ENCODE measurements at places on chromosomes 11 and 22.

- ATAC-seq = no peak
These were observed 11.0 kb downstream of the BCO2 start for GRCh38 chr11:112186304-112186703.

DNA sequence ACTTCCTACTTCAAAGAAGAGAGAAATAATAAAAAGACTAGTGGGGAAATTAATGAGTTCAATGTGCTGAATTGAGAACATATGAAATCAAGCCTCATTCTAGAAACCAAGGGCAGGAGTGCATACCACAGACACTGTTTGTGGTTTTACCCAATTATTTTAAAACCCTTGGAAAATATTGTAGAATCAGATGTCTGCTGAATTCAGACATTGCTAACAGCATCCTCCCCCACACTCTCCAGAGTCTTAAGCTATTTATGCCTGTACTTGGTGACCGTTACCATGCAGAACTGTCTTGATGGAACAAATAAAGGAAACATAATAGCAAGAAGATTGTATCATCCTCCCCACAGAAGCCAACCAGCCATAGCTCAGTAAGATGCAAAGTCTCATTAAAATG, 850.1 kb downstream of the NTM start:
- ATAC-seq = no peak

DNA sequence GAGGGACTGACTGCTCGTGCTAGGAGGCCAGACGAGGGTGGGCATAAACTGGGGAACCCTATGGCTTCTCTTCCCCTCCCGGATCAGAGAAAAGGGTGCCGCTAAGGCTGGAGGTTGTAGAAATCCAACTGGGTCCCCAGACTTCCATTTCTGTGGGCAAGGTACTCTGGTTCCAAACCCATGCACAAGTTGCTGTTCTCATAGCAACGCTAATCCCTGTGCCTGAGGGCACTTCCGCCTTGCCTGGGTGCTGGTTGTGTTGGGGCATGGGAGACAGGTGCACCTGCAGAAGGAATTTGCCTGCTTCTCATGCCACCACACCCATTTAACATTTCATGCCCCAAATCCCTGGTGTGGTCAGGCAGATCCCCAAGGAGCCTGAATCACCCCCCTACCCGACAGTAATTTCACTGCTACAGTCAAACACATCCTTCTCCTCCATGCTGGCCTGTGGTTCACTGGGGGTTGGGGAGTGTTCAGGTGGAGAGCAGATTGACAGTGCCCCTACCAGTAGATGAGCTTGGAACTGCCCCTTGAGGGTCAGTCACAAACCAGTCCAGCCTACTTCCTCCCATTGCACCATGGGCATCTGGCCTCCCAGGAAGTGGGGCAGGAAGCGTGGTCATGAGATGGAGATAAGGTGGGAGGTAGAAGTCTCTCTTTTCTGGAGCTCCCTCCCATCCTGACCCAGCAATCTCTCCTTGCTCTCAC, 1.2 kb downstream of the C2CD2L start:
- no peak for ATAC-seq

DNA sequence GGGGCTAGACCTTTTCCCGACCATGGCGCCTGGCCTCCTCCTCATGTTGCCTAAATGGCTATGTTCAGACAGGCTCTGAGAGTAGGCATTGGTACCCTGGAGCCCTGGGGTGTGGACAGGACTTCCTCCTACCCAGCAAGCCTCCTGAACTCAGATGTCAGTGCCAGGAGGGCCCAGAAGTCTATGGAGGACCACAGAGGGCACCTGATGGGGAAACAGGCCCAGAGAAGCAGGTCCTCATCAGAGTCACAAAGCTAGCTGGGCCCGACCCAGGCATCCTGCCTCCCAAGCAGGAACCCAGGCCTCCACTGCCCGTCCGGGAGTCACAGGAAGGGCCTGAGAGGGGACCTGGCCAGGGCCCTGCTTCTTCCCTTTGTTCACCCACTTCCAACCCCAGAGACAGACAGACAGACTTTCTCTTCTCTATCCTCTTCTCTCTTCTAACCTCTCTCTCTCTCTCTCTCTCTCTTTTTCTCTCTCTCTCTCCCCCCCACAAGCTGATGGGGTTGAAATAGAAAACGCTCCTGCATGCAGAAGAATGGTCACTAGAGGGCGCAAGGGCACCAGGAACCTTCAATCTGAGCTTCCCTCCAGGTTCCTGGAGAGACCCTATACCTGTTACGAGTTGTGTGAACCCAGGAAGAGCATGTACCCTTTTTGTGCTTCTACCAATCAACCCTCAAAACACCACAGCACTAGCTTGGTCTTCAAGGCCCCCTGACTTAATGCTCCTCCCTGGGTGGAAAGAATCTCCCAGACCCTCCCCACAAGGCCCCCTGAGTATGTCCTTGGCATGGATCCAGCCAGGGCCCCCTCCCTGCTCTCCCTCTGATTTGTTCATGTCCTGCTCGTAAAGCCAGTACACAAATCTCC, 27.1 kb downstream of the ARAP1 start:
- peak; percentile 31 for ATAC-seq

DNA sequence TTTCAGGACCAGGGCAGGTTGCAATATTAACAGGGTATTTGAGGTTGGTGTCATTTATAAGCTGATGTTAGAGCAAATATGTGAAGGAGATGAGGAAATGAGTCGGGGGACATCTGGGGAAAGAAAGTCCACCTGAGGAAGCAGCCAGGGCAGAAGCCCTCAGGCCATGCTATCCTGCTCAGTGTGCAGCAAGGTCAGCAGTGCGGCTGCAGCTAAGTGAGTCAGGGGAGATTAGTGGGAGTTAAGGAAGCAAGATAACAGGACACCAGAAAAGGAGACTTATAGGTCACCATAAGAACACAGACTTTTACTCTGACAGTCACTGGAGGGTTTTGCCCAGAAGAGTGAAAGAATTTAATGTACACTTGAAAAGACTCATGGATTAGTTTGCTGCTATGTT, 468.9 kb downstream of the NTM start:
- ATAC-seq = no peak

GRCh38 chr11:34585735-34586487, 35.0 kb upstream of the EHF start:
- ATAC-seq = peak; percentile 51

- ATAC-seq = no peak
These were observed 104.8 kb downstream of the MICAL2 start for GRCh38 chr11:12215181-12215593.

GRCh38 chr11:35121326-35121865, 17.6 kb upstream of the CD44 start:
- ATAC-seq = peak; percentile 19

DNA sequence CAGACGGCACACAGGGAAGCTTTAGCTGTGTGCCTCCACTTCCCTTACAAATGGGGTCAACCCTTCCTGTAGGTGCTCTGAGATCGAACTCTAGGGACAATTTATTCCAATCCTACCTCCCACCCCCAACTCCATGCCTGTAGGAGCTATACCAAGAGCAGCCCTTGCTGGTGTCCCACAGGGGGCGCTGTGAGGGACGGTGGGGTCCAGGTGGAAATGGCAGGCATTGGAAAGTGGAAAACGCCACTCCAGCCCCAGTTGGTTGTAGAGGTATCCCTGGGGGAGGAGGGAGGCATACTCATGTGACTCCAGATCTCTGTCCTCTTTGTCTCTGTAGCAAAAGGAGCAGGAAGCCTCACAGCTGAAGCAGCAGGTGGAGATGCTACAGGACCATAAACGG, 161.3 kb downstream of the MYO18B start:
- ATAC-seq = no peak

- no peak for ATAC-seq
These were observed 69.6 kb downstream of the PPP2R1B start for GRCh38 chr11:111696556-111696955.

GRCh38 chr11:19872512-19873145, 160.0 kb downstream of the NAV2 start:
- ATAC-seq = no peak

- ATAC-seq = no peak
These were observed 13.0 kb upstream of the OPCML start for GRCh38 chr11:133545199-133545803.

GRCh38 chr11:102347462-102348370, 702 bp downstream of the BIRC2 start:
- ATAC-seq = no peak

GRCh38 chr22:30079952-30080533, at the start of gene HORMAD2:
HORMAD2 (plus strand) TSS chr22:30080464; CDS start chr22:30093953, 13,489 bp downstream.
- ATAC-seq = no peak

DNA sequence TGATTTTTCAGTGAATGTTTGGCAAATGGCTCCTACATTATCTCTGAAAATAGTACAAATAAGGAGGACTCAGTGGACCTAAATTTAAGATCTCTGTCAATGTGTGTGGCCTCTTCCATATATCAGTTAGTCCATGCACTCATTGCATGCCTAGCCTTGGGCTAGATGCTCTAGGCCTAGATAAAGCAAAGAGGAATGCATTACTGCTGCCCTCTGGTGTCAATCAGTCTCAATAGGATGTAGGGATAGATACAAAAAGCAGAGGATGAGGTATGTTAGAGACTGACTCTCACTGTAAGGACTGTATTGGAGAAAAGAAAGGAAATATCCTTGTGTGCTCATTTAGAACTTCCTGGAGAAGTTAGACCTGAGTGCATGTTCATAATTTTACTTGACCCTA, 42.0 kb downstream of the MS4A2 start:
- ATAC-seq = peak; percentile 38

- ATAC-seq = no peak
These were observed 299.1 kb upstream of the MTNR1B start for GRCh38 chr11:92670308-92670890.

GRCh38 chr11:59560702-59561473, 49.5 kb downstream of the OR4D9 start:
- ATAC-seq = peak; percentile 39

DNA sequence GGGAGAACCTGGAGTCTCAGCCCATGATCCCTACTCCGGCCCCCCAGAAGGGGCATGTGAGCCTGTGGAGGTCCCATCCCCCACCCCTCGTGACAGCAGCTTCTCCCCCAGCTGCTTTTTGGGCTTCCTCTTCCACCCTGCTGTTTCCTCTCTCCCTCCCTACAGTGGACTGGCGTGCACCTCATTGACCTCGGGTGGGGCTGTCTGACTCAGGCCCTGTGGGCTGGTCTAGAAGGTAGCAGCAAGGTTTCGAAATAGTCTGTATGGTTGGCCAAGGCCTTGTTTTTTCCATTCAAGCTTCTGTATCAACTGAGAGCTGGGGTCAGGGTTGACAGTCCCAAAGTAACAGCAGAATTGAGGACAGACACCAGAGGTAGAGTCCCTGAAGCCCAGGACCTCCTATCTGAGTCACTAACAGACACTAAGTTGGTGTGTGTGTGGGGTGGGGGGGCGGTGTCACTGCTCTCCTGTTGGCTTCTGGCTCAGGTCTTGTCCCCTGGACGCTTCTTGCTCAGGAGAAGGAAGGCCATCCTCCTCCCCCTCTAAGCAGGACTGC, 7.7 kb downstream of the SLC37A2 start:
- ATAC-seq = peak; percentile 67

DNA sequence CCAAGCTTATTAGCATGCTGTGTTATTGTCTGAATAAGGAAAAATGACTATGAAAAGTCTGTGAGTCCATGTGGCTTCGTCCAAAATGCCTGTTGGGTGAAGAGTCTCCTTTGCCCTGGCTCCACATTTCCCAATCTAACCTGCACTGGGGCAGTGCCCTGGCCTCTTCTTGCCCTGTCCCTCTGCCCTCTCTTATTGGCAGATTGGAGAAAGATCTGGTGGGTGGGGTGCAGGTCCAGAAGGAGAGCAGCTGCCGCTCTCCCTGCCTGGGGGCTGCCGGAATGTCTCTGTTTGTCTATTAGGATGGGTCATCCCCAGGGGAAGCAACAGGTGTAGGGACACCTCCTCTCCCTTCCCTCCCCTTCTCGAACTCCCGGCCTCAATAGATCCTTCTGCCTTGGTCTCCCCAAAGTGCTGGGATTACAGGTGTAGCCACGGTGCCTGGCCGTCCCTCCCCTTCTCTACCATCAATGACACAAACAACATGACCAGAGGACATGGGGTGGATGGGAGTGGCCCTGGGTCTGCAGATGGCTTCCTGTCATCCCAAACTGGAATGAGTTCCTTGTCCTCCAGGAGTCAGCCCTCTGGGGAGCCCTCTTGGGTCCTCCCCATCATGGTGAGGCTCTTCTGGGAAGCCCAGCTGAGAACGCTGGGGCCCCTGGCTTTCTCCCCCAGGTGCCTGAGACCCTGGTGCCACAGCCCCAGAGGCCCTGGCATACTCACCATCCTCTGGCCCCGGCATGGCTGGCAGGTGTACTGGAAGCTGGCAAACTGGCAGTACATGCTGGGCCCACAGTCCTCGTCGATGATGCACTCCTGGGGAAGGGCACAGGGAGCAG, 40.5 kb downstream of the DKK3 start:
- ATAC-seq = no peak

GRCh38 chr11:111942829-111943228, 5.7 kb downstream of the DIXDC1 start:
- ATAC-seq = no peak

DNA sequence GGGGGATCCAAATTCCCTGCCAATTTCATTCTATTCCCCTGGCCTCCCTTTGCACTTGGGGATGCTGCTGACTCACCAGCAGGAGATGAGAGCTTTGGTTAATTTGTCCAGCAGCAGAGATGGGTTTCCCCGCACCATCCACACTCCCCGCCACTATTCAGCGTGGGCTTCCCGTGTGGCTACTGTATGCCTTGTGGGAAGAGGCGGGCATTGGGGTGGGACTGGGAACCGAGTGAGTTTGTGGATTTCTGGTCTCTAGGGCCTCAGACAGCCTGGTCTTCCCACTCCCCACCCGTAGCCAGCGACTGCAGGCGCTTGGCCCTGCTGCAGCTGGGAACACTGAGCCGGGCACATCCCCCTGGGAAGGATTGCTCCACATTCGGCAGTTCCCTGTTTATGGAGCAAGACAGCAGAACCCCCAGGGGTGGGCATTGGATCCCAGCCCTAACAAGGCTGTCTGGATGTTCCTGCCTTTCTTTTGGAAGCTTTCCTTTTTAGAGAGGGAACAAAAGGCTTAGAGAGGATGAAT, 23.4 kb downstream of the KIAA1671 start:
- ATAC-seq = no peak

DNA sequence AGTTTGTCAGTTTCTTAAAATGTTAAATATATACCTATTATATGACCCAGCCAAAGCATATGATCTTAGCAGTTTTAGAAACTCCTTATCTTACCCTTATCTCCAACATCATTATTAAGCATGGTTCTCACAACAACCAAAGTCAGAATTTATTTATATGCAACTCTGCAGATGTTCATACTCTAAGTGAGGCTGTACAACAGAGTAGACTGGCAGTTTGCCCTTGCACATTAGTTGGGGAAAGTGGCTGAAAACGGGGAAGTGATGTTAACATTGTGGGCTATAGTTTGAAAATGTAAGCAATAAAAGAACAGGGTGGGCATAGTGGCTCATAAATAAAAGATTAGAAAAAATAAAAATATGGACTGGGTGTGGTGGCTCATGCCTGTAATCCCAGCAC, 49.7 kb downstream of the ATG16L2 start:
- no peak for ATAC-seq
